ENCODE measurements at places on chromosomes 11 and 22.

DNA sequence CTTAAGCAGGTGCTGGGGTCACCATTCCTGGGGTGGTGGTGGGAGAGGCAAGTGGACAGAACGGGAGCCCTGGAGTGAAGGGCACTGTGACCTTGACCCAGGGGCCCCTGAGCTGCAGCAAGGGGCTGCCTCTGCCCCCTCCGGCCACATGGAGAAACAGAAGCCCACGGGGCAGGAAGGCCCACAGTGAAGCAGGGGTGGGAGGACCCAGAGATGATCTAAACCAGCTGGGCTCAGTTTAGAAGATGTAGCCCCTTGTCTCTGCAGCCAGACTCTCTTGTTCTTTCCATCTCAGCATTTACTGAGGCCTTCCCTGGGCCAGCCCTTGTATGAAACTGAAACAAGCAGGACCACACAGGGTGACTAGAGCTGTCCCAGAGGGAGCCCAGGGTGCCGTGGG, 30.5 kb downstream of the WNT11 start:
- no peak for DNase-seq

GRCh38 chr11:16632295-16633200, 105.9 kb upstream of the C11orf58 start:
- no peak for DNase-seq

DNA sequence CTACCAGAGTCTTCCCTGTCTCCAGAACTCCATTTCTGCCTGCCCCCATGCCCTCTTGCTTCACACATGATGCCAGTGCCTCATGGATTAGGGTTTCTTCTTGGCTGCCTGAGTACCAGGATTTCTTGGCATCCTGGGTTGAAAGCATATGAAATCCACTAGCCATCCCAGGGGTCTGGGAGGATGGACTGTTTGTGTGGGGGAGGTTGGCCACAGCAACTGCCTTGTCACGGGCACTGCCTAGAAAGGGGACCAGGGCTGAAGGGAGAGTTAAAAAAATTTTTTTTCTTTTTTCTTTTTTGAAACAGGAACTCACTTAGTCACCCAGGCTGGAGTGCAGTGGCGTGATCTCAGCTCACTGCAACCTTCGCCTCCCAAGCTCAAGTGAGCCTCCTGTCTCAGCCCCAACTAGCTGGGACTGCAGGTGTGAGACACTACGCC, 4.2 kb downstream of the USP35 start:
- no peak for DNase-seq

DNA sequence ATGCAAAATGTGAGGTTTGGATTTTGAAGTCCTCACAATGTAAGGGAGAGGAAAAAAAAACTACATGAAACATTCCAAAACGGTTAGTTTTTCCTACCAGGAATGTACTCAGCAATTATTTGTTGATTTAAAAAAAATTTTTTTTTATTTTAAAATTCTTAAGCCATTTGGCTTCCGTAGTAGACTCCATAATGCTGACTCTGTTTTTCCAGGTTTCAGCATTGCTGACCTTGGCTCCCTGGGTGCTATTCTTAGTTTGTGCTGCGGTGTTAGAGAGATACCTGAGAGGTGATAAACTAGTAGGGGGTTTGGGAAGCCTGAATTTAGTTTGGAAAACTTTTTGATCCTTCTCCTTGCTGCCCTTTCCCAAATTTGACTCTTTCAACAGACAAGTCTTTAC, 10.6 kb downstream of the STT3A start:
- no peak for DNase-seq

GRCh38 chr11:132337819-132338416, 967.5 kb downstream of the NTM start:
- no peak for DNase-seq

GRCh38 chr11:68843052-68843561, 1.4 kb upstream of the CPT1A start:
- DNase-seq = no peak
